ENCODE measurements at places on chromosomes 11 and 22. TPM values are rescaled to one million over a fixed set of nuclear protein-coding genes. Genes with fewer than 3 reads are reported as not detected.

Gene CNGA4
- total RNA-seq = 0.06 TPM

Gene OR6A2
- not detected for total RNA-seq

Gene WT1
- total RNA-seq = 4.8 TPM

Gene FAT3
- 0.67 TPM for total RNA-seq

Gene PIWIL4
- 0.22 TPM for total RNA-seq

Gene CCDC188
- total RNA-seq = not detected

Gene LRRC56
- 0.79 TPM for total RNA-seq

Gene CHORDC1
- 59.4 TPM for total RNA-seq

Gene OR52H1
- not detected for total RNA-seq

Gene NELL1
- total RNA-seq = not detected

Gene TRIM48
- total RNA-seq = not detected

Gene E2F8
- total RNA-seq = 5.6 TPM

Gene PRDM10
- total RNA-seq = 1.3 TPM

Gene PLAAT3
- total RNA-seq = 69.1 TPM

Gene BTBD10
- total RNA-seq = 42.0 TPM

Gene FIBIN
- not detected for total RNA-seq

Measured in A549 treated with Hydrocortisone at 1 μM for 4 hours (cell line).